EH (cell line): ENCODE measurements at places on chromosomes 11 and 22.

- no peak for DNase-seq
These were observed 23.0 kb downstream of the SERPING1 start for GRCh38 chr11:57620467-57620866.

DNA sequence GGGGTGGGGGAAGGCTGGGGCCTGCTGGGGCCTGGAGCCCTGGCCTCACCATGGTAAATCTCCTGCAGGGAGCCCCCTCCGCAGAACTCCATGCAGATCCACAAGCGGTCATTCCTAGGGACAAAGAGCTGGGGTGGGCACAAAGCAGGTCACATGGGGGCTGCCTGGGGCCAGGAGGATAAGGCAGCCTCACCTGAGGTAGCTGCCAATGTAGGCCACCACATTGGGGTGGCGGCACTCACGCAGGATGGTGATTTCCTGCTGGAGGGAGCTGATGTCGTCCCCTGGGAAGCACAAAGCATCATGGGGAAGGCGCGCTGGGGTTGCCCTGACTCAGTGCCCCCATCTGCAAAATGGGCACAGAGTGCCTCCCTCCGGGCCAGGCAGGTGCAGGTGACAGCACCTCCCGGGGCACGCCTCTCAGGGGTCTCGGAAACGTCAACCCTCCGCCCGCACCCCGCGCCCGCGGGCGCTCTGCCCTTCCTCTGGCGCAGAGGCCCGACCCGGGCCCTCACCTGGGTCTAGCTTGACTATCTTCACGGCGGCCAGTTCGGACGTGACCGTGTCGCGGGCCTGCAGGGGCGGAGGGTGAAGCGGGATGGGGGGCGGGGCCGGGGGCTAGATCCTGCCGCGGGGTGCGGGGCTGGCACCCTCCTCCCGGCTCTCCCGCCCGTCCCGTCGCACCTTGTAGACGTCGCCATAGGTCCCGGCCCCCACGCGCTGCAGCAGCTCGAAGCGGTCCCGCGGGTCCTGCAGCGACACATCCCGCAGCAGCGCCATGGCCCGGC lies 450 bp downstream of the MAP4K2 start:
- no peak for DNase-seq

DNA sequence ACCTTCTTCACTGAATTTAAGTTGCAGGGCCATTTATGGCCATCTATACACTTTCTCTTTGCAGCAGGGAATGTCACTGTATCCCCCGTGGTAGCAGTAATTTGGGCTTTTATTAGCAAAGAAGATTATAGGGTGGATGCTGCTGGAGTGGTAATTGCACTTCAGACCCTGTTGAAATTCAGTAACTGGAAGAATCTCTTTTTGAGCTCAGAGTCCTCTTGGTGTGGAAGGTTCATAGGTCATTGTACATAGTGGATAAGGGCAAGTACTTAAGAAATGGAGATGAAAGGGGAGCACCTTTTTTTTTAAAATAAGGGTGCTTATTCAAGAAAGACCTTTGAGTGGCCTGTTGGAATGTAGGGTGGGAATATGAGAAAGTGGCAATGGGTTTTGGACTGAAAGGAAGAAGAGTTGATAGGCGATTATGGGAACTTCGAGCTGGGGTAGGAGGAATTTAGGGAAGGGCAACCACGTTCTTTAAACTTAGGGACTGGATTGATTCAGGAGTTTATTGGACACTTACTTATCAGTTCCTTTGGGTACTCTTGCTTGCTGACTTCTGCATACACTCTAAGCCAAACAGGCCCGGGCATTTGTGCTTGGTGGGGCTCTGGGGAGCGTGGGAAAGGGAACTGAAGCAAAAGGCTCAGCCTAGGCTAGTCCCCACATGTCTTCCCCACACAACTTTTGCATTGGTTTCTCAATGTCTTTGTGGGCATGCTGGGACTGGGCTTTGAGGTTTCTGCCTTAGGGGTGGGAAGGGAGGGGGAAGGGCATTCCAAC lies 26.5 kb downstream of the CTNND1 start:
- DNase-seq, result peak; percentile 41

GRCh38 chr11:206002-206384 lies 1.2 kb downstream of the BET1L start:
- DNase-seq, result no peak

GRCh38 chr11:107567739-107568335 lies 2.3 kb upstream of the ALKBH8 start:
- DNase-seq, result no peak

GRCh38 chr11:95279921-95280868 lies 49.2 kb upstream of the SESN3 start:
- no peak for DNase-seq

GRCh38 chr11:106311531-106312230 lies 234.2 kb downstream of the AASDHPPT start:
- peak; percentile 4 for DNase-seq

DNA sequence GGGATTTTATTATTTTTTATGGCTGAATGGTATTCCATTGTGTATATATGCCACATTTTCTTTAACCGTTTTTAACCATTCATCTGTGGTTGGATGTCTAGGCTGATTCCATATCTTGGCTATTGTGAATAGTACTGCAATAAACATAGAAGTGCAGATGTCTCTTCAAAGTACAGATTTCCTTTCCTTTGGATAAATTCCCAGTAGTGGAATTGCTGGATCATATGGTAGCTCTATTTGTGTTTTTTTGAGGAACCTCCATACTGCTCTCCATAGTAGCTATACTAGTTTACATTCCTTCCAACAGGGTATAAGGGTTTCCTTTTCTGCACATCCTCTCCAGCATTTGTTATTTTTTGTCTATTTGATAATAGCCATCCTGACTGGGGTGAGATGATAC lies 71.9 kb upstream of the SEZ6L start:
- DNase-seq, result no peak

- no peak for DNase-seq
These were observed 87.4 kb upstream of the CHORDC1 start for GRCh38 chr11:90310210-90310609.

DNA sequence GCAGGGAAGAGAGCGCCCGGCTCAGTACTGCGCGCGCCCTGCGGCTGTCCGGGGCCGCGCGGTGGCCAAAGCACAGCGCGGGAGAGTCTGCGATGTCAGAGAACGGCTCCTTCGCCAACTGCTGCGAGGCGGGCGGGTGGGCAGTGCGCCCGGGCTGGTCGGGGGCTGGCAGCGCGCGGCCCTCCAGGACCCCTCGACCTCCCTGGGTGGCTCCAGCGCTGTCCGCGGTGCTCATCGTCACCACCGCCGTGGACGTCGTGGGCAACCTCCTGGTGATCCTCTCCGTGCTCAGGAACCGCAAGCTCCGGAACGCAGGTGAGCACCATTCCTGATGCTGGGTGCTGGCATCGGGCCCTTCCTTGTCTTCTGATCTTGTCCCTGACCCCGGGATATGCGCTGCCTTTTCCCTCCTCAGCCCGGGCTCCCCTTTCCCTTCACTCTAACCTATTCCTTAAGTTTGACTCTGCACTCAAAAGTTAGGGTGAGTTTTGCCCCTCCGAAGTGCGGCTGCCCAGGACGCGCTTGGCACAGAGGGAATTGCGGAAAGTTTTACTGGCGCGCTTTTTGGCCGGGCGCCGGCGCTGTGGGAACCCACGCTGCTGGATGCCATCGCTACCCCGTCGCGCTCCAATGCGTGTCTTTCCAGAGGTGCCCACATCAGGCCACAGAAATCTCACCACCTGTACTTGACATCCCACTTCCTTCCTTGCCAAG lies at the start of gene MTNR1B:
MTNR1B (plus strand) TSS at position 18 of the 714 bp plus-strand sequence; CDS start at position 93, 75 bp downstream.
- DNase-seq, result no peak

- DNase-seq, result no peak
These were observed 5.3 kb upstream of the TBX1 start for GRCh38 chr22:19755145-19755710.

DNA sequence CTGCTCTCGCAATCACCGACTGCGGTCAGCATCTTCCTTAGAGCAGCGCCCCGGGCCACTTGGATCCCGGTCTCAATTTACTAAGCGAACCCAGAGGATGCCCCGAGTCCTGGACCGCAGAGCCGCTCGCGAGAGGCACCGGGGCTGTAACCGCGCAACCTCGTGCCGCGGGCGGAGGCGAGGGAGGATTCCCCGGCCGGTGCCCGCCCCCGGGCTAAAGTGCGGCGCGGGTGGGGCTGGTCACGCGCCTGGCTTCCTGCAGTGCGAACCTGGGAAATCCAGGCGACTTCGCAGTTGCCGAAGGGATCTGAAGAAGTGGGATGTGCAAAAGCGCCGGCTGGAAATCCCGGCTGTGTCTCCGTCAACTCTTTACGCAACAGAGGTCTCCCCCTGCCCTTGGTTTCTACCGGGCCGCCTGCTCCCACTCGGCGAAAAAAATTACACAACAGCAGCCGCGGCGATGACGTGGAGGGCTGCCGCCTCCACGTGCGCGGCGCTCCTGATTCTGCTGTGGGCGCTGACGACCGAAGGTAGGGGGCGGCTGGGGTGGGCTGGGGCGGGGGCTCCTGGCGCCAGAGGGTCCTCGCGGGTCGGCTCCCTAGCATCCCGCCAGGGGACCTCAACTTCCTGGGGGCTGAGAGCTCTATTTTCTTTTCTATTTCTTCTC lies at the start of gene NCR3LG1:
NCR3LG1 (plus strand) TSS at position 291 of the 667 bp plus-strand sequence; CDS start at position 461, 170 bp downstream.
- peak; percentile 63 for DNase-seq

GRCh38 chr22:44735518-44736428 lies 16.6 kb upstream of the ARHGAP8 start:
- peak; percentile 61 for DNase-seq
